ENCODE measurements at places on chromosomes 2 and 18.

- no peak for DNase-seq
Measured at GRCh38 chr2:171238946-171239345, 78.3 kb upstream of the TLK1 start.

DNA sequence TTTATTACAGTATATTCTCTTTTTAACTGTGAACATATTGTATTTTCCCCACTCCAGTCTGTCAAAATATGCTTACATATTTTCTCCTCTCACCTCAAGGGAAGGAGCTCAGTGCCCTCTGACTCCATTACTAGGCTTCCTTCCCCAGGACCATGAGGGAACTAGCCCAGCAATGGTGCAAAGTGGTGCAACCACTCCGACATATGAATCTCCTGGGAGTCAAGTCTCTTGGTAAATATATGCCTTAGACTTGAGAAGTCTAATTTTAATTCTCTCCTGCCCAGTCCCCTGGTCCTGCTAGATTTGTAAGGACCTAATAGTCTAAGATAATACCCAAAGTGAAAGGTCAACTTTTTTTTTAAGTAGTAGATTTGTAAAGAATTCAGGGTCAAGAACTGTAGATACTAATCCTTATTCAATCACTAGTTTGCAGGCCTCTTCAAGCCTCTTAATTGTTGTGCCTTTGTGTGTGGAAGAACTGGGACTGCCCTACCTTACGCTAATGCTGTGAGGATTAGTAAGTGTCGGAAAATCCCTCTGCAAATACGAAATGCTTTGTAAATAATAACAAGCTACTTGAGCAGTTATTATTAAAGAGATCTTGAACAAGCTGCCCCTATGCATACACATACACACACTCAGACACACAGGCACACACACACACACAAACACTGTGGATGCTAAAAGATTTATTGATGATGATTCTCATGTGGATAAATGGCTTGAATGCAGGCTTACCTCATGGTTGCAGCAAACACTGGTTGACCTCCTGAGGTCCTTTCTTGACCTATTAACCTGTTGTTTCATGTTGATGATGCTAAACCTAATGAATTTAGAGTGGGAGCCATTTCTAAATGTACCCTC is 251.2 kb upstream of the PARD3B start:
- no peak for DNase-seq

GRCh38 chr2:99707592-99707991 is 217.8 kb upstream of the REV1 start:
- DNase-seq, result no peak

DNA sequence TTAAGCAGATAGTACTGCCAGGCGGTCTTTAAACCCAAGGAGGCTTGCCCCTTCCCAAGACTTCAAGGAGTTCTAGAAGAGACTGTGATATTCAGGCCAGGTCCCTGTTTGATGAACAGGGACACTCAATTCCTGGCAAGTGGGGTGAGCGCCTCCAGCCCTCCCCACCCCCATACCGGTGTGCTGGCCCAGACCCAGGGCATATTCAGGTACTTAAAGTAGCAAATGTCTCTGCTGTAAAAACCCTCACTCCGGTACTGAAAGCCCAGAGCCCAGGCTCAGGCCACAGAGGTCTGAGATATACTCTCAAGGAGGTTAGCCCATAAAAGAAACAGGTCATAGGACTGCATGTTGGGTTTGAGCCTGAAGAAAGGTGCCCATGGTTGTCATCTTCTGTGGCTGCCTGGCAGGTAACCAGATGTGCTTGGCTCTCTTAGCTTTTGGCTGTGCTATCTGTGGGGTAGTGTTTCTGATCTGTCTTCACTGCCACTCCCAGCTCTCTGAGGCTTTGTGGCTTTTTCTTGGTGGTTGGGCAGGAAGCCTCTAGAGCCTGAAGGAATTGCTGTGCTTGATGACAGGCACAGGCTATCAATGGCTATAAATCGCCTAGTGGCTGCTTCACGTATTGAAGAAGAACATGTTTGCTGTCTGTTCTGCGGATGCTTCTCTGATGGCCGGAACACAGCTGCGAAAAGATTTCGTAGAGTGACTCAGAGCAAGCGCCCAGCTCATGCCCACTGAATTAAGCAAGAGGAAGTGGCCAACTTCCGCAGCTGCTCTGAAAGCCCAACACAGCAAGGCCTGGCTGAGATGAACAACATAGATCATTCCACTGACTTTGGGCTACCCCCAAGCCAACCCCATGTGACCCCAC is 63.3 kb upstream of the ALPP start:
- DNase-seq, result peak; percentile 84

GRCh38 chr2:122755281-122755780 is 999.9 kb downstream of the TSN start:
- DNase-seq, result no peak

GRCh38 chr2:84823788-84824187 is 57.1 kb downstream of the TRABD2A start:
- DNase-seq, result no peak

DNA sequence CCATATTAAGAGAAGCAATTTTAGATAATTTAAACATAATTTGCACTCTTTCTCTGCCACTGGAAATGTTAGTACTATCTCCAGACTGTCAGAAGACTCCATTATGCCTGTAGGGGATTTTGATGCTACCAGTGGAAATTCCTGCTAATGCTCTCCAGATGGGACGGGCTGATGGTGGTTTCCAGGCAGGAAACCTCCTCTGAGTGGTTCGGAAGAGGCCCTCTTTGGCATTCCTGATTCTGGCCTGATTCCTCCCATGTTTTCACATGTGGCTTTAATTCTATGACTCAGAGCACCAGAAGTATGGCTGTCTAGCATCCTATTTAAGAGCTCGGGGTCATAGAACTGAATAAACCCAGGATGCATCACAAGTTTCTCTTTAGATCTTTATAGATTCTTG is 70.9 kb upstream of the ST6GAL2 start:
- DNase-seq, result no peak

- no peak for DNase-seq
Measured at GRCh38 chr2:137689549-137689948, 274.7 kb upstream of the HNMT start.

- DNase-seq, result peak; percentile 67
Measured at GRCh38 chr2:148674063-148675020, 29.8 kb downstream of the EPC2 start.

DNA sequence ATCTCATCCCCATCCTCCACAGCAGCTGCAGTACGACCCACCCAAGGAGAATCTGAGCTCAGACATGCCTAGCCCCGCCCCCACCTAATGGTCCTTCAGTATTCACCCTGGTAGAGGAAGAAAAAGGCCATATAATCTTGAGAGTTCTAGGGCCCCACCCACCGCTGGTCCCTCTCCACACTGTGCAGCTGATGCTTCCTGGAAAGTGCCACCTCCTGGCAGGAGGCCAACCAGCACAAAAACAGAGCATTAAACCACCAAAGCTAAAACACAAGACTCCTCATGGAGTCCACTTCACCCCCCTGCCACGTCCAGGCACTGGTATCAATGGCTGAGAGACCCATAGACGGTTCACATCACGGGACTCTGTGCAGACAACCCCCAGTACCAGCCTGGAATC is 40.7 kb downstream of the MC4R start:
- no peak for DNase-seq

DNA sequence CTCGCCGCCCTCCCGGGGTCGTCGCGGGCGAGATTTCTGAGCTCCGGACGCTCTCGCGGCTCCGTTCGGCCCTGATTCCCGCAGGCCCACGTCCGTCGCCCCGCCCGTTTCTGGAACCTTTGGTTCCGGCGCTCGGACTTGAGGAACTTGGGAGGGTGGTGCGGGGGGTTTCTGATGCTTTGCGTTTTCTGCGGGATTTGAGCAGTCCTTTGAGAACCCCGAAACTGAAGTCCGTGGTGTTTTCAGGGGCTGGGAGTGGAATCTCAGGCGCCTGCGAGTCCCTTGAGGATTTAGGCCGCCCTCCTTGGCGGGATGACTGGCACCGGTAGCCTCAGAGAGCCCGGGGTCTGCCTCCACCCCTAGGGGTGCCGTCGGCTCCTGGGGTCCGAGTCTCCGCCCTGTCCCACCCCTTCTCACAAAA is 336 bp downstream of the THNSL2 start:
- no peak for DNase-seq

DNA sequence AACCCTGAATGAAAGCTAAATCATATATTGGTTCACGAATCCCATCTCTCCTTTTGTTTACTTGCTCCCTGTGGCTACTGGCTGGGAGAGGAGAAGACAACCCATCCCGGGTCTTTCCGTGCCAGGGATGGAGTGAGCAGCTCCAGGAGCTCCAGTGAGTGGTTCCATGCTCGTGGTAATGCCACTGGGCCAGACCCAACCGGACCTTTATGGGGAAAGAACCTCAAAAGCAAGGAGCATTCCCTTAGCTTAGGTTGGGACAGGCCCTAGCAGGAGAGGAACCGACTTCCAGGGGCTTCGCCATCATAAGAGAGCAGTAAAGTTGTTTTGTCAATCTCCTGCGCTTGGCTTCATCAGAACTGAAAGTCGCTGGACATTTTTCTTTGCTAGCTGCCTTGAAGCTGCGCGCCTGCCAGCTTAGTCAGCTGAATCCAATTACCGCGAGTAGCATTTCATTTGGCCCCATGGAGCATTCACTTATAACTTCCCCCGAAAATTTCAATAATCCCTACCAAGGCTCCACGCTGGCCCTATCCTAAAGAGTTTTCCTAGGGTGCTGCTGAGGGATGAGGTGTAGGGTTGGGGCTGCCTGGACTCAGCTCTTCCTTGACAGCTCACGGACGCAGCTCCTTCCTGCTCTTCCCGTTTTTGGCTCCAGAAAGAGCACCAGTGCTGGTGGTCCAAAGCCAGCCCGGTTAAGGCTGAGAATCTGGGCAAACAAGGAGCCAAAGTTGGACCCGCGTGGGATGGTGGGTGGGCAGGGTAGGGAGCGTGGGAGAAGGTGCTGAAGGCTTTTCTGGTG is 4.9 kb downstream of the HOXD3 start:
- no peak for DNase-seq

- DNase-seq, result no peak
Measured at GRCh38 chr2:111709321-111709720, 174.7 kb downstream of the ANAPC1 start.

DNA sequence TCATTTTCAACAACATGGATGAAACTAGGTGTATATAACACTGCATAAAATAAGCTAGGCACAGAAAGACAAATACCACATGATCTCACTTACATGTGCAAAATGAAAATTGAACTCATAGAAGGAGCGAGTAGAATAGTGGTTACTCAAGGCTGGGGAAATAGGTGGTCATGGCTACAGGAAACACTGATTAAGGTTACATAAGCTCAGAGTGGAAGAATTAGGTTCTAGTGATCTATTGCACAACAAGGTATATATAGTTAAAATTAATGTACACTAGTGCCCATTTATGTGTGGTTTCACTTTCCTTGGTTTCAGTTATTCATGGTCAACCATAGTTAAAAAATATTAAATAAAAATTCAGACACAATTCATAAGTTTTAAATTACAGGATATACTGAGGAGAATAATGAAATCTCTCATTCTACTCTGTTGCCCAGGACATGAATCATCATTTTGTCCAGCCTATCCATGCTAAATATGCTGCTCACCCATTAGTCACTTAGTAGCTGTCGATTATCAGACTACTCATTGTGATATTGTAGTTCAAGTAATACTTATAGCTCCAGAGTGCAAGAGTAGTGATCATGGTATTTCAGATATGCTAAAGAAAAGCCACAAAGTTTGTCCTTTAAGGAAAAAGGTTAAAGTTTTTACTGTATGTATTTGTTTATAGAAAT is 1530.9 kb upstream of the LRRTM1 start:
- no peak for DNase-seq

DNA sequence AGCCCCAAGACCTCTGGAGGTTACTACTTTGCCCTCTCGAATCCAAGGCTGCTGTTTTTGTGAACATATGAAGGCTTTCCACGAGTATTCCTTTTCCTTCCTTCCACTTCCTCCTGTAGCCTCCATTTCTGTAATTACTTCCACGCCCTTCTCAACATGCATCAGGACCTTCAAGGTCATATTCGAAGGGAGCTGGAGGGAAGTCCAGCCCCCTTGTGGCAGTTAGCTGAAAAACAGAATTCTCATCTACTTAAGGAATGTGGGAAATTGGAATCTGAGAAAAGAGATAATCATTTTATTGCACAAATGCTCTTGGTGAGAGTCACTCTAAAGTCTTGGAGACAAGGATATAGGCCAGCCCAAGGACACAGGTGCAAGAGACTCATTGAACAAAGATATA is 1000.2 kb downstream of the TDRD15 start:
- DNase-seq, result no peak

DNA sequence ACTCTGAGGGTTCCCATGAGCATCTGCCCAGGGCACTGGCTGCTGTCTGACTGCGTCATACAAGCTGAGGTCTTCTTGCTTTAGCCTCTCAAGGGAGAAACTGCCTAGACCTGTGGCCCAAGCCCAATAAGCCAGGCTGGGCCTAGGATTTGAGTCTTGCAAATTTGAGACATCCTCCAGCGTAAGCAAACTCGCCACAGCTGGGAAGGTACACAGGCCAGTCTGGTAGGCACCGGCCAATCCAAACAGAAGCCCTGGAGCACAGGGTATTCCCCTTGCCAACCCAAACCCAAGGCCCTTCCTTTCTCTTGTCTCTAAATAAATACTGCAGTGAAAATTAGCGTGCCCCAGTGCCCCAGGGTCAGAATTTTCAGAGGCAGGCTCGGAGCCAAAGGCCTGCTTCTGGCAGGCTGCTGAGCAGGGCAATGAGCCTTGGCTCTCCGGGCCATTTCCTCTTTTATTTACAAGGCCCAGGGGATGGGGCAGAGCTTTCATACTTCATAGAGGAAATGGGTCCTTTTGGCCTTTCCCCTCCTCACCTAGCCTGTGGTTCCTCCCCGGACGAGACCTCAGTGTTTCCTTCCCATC is 33.3 kb downstream of the POLR1A start:
- DNase-seq, result no peak

- no peak for DNase-seq
Measured at GRCh38 chr2:129870685-129871241, 108.7 kb upstream of the RAB6C start.

DNA sequence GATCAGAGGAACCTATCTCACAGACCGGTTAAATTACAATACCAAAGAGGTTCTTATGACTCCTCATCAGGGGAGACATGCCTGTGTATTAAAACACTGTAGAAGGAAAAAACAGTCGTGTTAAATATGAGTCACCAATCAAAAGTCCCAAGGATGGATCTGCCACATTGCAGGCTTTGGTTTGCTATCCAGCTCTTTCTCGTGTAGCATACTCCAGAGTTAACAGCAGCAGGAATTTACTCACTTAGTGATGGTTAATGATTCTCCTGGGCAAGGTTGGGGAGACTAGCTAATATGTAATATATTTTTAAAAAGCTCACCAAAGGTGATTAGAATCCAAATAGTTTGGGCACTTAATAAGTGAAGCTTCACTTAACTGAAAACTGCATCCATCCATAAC is 109.7 kb downstream of the MBD5 start:
- no peak for DNase-seq

GRCh38 chr2:6864231-6864754 is 1.4 kb downstream of the CMPK2 start:
- DNase-seq, result no peak

DNA sequence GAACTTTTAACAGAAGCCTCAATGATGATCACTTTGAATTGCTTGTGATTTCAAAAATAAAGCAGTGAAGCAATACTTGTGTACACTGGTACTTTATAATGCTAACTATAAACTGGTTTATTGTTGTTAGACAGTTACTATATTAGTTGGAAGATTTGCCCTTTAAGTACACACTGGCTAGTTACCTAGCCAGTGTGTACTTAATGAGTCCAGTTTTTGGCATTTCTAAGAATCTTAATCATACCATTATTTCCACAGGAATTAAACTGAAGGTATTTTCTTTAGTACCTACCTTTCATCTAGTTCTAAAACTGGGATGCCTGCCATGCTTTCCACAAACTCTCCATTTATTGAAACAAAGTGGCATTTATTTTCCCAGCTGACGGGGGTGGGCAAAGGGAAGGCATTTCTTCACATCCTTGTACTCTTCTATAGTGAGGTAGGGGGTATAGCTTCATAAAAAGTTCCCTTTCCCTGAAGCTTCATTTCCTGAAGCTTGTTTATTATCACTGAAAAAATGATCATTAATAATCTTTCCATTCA is 49.9 kb downstream of the UGP2 start:
- DNase-seq, result no peak

Measured in CD4-positive, alpha-beta T cell treated with Interleukin-2 at 100 ng/mL for 4 hours (primary cell).